Activated effector memory CD4-positive, alpha-beta T cell treated with anti-CD3 and anti-CD28 coated beads, Interleukin-2, amount 50 U/mL, for 16 hours (primary cell): ENCODE measurements at places on chromosomes 1 and 21.
A peak's percentile ranks its signal among the peaks of the same experiment; 100 is the strongest.

- no peak for DNase-seq
Measured at GRCh38 chr1:938088-938683, 14.5 kb downstream of the SAMD11 start.

DNA sequence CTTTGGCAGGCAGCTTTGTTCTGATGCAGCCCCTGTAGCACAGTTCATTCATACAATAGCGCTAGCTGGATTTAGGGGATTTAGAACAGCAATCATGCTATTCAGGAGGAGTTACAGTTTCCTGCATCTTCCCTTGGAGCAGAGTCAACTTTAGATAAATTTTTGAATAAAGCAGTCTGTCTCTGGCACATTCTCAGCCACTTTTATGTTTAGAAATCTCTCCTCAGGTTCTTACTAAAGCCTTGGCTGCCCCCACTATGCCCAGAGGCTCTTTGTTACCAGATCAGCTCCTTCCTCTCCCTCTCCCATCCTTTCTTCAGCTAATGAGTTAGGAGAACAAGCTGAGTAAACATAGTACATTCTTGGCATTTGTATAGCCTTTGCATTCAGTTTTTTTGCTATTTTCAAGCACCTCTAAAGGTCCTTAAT, 17.0 kb upstream of the PIGC start:
- no peak for DNase-seq

DNA sequence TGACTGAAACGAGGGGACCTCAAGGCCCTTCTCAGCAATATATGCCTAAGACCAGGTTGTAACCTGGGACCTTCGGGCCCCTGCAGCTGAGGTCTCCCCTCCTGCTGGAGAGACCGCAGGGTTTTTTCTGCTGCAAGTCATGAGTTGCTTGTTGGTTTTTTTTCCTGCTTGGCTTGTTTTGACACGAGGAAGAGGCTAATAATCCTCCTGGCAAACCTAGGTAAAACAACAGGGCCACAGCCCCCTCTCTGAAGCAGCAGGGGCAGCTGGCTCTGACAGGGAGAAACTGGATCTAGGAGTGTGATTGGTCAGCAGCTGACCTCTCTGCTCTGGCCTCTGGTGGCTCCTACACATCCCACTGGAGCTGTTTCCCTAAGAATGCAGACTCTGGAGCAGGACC, 69.0 kb downstream of the CD34 start:
- DNase-seq, result no peak

DNA sequence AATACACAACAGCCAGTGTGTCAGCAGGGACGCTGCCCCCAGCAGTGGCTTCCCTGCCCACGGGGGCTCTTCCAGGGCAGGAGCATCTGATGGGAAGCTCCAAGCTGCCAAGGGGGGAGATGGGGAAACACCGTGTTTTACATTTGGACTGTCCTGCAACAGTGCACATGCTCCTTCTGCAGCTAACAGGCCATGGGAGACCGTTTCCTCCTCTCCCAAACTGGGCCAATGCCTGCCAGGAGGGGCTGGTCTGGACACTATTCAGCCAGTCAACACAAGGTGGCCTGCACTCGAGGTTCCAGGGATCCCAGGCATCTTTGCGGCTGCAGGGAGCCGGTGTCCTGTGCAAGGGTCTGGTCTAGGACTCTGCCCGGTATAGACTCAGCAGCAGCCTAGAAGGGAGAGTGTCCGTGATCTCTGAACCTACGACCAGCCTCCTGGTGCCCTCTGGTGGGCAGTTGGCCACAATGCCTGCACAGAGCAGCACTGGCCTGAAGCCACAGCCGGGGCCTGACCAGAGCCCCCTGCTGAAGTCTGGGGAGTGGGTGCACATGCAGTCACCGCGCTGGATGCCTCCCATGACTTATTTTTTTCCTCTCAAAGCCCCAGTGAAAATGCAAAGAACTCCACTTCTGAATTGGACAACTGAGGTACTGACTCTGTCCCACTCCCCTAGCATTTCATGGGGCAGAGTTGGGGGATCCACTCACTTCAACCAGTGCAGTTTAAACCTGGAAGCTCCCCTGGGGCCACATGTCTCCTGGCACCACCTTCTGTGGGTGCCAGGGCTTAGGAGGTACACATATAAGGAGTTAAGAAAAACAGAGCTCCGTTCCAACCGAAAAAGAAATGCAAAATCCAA, 33.3 kb downstream of the RCC2 start:
- DNase-seq, result peak; percentile 76
